ENCODE measurements at places on chromosomes 12 and 14. TPM values are rescaled to one million over a fixed set of nuclear protein-coding genes. Genes with fewer than 3 reads are reported as not detected.
A peak's percentile ranks its signal among the peaks of the same experiment; 100 is the strongest.

GRCh38 chr12:65822732-65823512, 1.4 kb upstream of the HMGA2 start:
- peak; percentile 94 for DNase-seq

DNA sequence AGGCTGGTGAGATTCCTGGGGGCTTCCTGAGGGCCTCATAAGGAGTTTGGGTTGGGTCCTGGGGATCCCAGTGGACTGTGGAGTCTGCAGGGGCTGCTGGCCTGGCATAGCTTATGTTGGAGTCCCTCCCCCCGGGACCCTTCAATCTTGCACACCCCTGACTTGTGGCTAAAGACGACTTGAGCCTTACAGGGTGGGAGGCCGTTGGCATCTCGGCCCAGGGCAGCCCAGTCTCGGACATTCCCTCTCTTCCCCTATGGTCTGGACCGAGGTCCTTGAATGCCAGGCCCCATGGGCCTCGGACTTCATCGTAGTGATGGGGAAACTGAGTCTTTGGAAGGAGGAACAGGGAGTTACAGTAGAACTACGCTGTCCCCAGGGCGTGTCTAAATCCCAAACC, 12.5 kb downstream of the RTL1 start:
- DNase-seq, result no peak

The TBC1D30 gene
- total RNA-seq, result 10.7 TPM

DNA sequence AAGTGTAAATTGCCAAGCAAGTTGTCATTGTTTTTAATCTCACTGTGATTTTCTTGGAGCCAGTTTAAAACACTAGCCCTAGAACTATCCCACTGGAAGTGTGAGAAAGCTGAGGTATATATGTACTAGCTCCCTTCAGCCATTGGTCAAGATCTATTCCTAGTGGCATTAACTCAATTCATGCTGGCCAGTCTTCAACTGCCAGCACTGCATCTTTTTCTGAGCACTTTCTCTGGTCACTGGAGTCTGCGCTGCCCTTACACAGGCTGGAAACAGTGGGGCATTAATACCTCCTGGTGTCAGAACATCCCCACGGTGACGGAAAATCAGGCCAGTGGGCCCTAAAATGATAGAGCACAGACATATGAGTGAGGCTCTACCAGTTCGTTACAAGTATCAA, 4.0 kb upstream of the NOVA1 start:
- DNase-seq, result no peak

DNA sequence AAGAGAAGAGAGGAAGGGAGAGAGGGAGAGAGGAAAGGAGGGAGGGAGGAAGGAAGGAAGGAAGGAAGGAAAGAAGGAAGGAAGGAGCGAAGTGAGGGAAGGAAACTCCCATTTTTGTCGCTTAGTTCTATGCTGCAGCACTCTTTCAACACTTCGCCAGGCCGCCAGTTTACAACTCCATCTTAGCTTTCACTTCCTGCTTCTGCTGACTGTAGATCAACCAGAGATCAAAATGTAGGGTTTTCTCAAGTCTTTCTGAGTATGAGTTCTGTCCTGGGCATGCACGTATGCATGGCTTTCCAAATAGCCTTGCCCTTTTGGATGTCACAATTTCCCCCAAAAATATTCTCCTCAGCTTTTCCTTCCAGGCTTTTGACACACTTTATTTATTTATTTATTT, 723.4 kb downstream of the TRHDE start:
- no peak for DNase-seq

DNA sequence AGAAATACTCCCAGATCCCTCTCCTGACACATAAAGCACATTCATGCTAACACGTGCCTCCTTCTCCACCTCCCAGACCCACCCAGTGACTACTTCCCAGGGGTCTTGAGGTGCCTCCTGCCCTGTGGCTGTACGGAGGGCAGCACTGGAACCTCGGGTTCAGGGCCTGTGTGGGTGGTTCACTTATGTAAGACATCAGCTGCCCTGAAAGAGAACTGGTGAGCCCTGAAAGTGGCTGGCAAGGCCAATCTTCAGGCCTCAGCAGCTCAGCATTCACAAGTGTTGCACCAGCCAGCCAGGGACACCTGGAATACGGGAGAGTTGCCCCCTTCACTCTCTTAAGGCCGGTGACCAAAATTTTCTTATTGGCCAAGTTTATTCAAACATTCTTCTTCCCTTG, 38.9 kb upstream of the NTF3 start:
- DNase-seq, result no peak

DNA sequence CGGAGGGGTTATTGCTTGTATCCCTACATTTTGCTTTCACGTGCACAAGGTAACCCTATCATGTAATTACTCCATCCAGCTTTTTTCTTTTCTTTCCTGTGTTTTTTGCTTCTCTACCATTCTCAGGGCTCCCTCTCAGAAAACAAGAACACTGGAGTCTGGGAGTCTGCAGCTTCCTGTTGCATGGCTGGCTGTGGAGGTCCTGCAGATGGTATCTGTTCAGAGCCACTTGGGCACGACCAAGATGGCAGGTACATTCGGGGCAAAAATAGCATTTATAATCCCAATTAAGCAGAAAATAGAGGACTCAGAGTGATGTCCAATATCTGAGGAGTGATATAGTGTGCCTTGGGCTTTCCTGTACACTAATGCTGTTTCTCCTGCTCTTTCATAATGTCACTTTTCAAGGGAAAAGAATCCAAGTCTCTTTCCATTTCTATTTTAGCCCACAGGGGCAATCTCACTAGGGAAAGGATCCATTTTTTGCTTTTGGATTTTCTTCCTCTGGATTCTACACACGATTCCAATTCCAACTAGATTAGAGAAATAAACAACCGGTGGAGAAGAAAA, 3.2 kb upstream of the NUMB start:
- DNase-seq, result no peak

- DNase-seq, result no peak
Measured at GRCh38 chr12:56053407-56053893, 11.7 kb downstream of the RPS26 start.

The JPH4 gene
- not detected for total RNA-seq

The DMAC2L gene
- 3.1 TPM for total RNA-seq

- no peak for DNase-seq
Measured at GRCh38 chr12:28859551-28859950, 289.5 kb upstream of the FAR2 start.
